ENCODE measurements at places on chromosomes 3 and 15.

DNA sequence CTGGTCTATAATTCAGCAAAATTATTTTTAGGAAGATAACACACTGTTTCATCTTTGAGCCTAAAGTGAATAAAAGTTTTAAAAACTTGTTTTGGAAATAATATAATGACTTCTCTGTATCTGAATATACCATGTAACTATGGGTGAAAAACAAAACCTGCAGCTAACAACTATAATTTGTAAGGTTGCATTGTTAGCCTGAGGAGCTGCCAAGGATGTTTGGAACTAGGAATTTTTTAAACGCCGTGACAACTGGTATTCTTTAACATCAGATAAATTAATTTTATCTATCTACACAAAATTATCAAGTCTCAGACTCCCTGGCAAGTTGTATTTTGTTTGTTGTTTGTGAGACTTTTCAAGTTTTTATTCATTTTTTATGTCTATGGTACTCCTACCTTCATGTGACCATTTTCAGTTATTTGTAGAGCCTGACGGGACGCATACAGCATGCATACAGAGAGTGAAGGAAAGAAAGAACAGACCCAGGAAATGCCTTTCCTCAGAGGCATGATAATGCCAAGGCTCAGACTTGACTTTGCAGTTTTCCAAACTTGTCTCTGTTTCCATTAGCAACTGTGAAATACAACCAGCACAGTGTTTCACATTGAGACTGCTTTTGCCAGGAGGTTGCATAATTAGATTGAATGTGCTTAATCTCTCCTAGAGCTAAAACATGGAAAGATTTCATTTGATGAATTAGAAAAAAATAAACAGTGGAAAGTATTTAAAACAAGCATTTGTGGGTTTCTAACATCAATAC, 60.8 kb upstream of the ARHGEF26 start:
- DNase-seq: peak; percentile 34

DNA sequence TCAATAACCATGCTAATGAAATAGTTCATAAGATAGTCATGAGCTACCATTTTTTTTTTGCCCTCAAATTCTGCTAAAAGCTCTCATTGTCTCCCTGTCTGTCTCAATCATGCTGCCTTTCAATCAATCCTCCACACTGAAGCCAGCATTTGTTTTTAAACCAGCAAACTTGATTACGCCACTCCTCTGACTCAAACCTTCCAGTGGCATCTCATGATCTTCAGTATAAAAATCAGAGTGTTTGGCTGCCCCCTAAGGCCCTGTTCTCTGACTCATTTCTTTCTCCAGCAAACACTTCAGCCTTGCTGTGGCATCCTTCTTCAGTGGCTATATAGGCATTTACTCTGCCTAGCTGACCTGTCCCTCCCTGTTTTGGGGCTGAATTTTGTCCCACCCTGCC, 36.0 kb upstream of the EOMES start:
- DNase-seq: peak; percentile 88

GRCh38 chr15:60003243-60004008, 685 bp upstream of the FOXB1 start:
- no peak for DNase-seq

DNA sequence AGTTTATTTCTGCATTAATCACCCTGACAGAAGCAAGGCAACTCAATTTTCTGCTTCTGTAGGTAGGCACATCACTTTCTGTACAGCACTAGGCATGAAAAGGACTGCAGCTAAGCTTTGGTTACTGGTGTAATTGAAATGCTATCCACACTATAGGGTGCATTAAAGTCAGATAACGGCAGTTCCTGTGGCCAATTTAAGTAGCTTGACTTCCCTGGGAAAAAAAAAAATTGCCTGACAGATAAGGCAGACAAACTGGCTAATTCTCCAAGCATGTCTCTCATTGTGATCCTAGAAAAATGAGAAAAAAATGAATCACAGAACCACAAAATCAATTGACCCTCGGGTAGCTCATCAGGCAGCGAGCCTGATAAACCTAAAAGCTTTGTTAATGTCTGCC, 151.4 kb downstream of the MEIS2 start:
- DNase-seq: no peak

- DNase-seq: no peak
These were observed 44.4 kb downstream of the ADAM10 start for GRCh38 chr15:58705105-58705504.

DNA sequence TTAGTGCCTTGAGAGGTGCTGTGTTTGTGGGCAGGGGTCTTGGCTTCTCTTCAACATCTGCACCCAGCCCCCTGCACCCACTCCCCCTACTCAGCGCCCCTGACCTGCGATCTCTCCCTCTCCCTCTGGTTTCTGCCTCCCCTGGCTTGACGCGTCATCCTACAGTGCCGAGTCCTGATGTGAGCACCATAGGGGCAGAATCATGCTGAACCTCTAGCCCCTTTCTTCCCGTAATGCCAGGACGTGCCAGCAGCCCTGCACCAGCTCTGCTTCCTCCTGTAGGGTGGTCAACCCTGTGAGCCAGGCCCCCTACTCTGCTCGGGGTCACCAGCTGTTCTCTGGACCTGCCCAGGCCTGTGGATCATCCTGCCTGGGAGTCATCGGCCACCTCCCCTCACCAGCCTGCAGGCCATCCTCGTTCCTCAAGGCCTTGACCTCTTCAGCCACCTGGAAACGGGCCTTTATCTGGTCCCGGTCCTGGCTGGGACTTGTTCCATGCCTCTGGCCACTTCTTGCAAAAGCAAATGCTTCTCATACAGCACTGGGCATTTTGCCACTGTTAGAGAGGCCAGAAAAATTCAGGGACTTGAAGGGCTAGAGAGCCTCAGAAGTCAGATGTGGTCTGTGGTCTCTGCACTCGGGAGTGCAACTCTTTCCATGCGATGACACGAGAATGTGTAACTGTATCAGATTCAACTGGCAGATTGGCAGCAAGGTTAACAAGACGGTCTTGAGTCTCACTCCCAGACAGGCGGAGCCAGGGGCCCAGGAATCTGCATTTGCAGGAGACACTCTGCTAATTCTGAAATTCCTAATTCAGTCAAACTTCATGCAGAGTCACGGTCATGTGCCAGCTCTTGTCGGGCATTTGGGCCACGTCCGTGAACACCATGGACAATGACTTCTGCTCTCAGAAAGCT, 16.7 kb upstream of the KLF15 start:
- peak; percentile 68 for DNase-seq

DNA sequence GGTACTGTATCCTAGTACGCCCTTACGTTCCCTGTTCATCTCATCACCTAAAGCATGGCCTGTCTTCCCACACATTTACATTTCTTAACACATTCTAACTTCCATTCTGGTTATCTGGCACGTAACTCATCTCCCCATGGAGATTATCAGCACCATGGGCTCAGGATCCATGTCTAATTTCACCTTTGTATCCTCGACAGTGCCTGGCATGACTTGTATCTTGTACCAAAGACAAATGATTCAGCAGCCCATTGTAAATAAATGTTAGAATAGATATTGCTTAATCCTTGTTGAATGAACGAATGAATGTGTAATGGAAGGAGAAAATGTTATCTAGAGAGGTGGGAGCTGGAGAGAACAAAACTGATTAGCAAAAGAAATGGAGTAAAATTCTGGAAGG, 69.7 kb upstream of the TPM1 start:
- DNase-seq: no peak

DNA sequence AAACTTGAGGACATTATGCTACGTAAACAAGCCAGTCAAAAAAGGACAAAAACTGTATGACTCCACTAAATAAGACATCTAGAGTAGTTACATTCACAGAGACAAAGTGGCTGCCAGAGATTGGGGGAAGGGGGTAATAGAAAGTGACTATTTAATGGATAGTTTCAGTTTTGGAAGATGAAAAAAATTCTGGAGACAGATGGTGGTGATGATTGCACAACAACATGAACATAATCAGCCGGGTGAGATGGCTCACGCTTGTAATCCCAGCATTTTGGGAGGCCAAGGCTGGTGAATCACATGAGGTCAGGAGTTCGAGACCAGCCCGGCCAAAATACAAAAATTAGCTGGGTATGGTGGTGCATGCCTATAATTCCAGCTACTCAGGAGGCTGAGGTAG, 40.6 kb downstream of the DPP8 start:
- peak; percentile 36 for DNase-seq
